ENCODE measurements at places on chromosomes 2 and 18.

DNA sequence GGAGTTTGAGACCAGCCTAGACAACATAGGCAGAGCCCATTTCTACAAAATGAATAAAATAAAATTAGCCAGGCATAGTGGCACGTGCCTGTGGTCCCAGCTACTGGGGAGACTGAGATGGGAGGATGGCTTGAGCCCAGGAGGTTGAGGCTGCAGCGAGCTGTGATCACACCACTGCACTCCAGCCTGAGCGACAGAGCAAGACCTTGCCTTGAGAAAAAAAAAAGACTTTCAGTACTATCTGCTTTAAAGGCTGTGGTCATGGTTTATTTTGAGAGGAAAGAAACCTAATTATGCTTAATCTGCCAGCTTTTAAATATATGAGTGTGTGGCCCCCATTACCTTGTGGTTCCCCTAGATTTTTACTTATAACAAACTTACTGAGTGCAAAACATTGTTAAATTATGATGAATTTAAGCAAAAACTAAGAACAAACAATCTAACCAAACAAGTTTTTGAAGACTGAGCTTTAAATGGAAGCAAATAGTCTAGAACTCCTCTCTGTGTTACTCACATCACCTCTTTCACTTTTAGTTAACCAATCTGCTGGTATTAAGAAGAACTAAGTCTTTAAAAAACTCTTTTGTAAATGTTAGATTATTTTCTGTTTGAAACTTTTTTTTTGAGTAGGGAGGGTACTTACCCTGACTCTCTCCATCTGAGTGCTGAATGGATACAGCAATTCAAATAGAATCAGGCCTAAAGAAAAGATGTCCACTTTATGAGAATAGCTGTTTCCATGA, 65.4 kb downstream of the EIF2AK3 start:
- DNase-seq, result no peak

- no peak for DNase-seq
Observed at GRCh38 chr2:4180631-4181030, 477.3 kb downstream of the DCDC2C start.

DNA sequence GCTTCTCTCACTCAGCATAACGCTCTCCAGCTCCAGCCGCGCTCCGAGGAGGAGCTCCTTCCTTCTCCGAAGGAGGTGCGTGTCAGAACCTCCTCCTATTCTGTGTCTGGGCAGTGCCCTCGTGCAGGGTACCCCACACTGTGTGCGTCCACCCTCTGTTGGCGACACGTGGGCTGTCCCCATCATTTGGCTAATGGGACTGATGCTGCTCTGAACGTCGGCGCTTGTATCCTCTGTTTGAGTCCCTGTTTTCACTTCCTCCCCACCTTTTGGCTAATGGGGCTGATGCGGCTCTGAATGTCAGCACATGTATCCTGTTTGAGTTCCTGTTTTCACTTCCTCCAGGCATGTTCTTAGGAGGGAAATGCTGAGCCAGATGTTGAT, 22.2 kb downstream of the KCNG2 start:
- DNase-seq, result no peak

DNA sequence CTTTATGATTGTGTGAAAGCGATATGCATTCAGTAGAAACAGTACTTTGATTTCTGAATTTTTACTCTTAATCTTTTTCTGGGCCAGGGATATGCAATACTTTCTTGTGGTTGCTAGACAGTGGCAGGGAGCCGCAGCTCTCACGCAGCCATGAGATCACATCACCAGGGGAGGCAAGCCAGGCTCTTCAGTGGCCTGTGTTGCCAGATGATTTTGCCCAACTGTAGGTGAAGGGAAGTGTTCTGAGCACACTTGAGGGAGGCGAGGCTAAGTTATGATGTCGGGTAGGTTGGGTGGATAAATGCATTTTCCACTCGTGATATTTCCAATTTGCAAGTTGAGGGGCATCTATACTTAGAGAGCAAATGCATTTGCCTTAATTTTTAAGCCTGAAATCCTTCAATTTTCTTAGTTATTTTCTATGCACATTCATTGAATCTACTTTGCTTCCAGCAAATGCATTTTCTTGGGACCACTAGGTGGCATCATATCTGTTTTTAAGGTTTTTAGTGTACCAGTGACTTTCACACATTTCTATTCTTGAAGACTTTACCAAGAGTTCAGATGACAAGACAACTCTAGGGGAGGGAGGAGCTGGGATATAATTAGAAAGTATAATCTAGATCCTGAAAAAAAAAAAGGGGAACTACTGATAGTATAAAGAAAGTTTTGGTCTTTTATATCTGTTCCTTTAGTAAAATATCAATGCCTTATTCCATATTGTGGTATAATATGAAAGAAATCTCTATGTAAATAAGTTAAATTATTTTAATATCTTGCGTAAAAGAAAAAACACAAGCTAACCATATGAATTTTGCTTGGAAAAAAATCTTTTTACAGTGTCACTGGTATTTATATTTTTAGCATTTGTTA, 643.3 kb downstream of the SOCS6 start:
- no peak for DNase-seq
